Smooth muscle cell of the pulmonary artery (primary cell): ENCODE measurements at places on chromosomes 11 and 22. TPM values are rescaled to one million over a fixed set of nuclear protein-coding genes. Genes with fewer than 3 reads are reported as not detected.

The MAJIN gene
- total RNA-seq: not detected in 2 replicates

The TMPRSS5 gene
- 0.07 TPM in 2 replicates for total RNA-seq

The MMP3 gene
- 0.40 TPM in 1 of 2 replicates, not detected in the other for total RNA-seq

The FXYD6 gene
- total RNA-seq: 0.10 and 0.26 TPM in 2 replicates

The MPZL3 gene
- 0.59 and 1.7 TPM in 2 replicates for total RNA-seq

The OR6A2 gene
- total RNA-seq: 0.13 and 0.26 TPM in 2 replicates

The TMEM86A gene
- 0.30 and 0.33 TPM in 2 replicates for total RNA-seq

The MIOX gene
- 0.10 TPM in 1 of 2 replicates, not detected in the other for total RNA-seq

The FGF3 gene
- total RNA-seq: not detected in 2 replicates

The TMEM191C gene
- 0.36 and 1.1 TPM in 2 replicates for total RNA-seq

The OR51I2 gene
- total RNA-seq: not detected in 2 replicates

The KRTAP5-2 gene
- total RNA-seq: not detected in 2 replicates

The PRAME gene
- not detected in 2 replicates for total RNA-seq

The CASP1 gene
- 7.2 and 18.1 TPM in 2 replicates for total RNA-seq

The CCDC188 gene
- 1.2 and 2.7 TPM in 2 replicates for total RNA-seq

The CDK2AP2 gene
- total RNA-seq: 18.4 and 25.0 TPM in 2 replicates

The ZNRF3 gene
- total RNA-seq: 3.6 and 6.3 TPM in 2 replicates

The KCTD14 gene
- 0.50 and 0.72 TPM in 2 replicates for total RNA-seq

The OR52N4 gene
- not detected in 2 replicates for total RNA-seq

The OLFML1 gene
- 3.4 and 51.0 TPM in 2 replicates for total RNA-seq

The CLDN5 gene
- 0.26 and 0.86 TPM in 2 replicates for total RNA-seq

The PGA3 gene
- 1.1 TPM in 1 of 2 replicates, not detected in the other for total RNA-seq

The EHF gene
- 0.20 and 0.33 TPM in 2 replicates for total RNA-seq

The INS gene
- not detected in 2 replicates for total RNA-seq

The KCNQ1 gene
- total RNA-seq: not detected in 2 replicates

The KRTAP5-7 gene
- total RNA-seq: not detected in 2 replicates
